ENCODE measurements at places on chromosomes 1 and 21. TPM values are rescaled to one million over a fixed set of nuclear protein-coding genes. Genes with fewer than 3 reads are reported as not detected.

Gene LAMB3
- 83.3 TPM for total RNA-seq

Gene CFHR4
- not detected for total RNA-seq

Gene KAZN
- total RNA-seq = 33.5 TPM

Gene CALML6
- 0.90 TPM for total RNA-seq

Gene KIF21B
- total RNA-seq = 5.7 TPM

Gene TLCD4
- total RNA-seq = 13.6 TPM

Gene KLHDC9
- 3.2 TPM for total RNA-seq

Gene CELA2B
- total RNA-seq = not detected

Gene RASSF5
- total RNA-seq = 37.6 TPM

Gene ETNK2
- total RNA-seq = 3.6 TPM

Gene HLX
- total RNA-seq = 14.9 TPM

Gene IL6R
- total RNA-seq = 60.2 TPM

Gene PTGFR
- 3.0 TPM for total RNA-seq

Gene SH2D1B
- 1.9 TPM for total RNA-seq

Gene BRDT
- not detected for total RNA-seq

Gene RABIF
- total RNA-seq = 10.0 TPM

Gene PFKFB2
- total RNA-seq = 49.9 TPM

Gene NBPF20
- 2.7 TPM for total RNA-seq

Gene LAD1
- total RNA-seq = 42.6 TPM

Gene FAM110D
- 6.9 TPM for total RNA-seq

Gene ATP13A2
- total RNA-seq = 42.1 TPM

Gene HES3
- total RNA-seq = not detected

Gene SERPINC1
- not detected for total RNA-seq

Gene VANGL2
- 6.3 TPM for total RNA-seq

Gene ICOSLG
- total RNA-seq = 11.3 TPM

Gene LRRN2
- 3.2 TPM for total RNA-seq

Gene RNU1-4
- total RNA-seq = 6,622 TPM

Gene CFHR3
- 0.23 TPM for total RNA-seq

Gene LRIG2
- 10.9 TPM for total RNA-seq

Gene CRNN
- total RNA-seq = not detected

Gene ZNF648
- not detected for total RNA-seq

Gene SMIM1
- 9.3 TPM for total RNA-seq

Gene C1orf210
- total RNA-seq = 18.9 TPM

Gene SPRR1A
- total RNA-seq = not detected

Gene OPRD1
- total RNA-seq = not detected

Gene GNG5
- total RNA-seq = 133 TPM

Gene CZIB
- total RNA-seq = 58.0 TPM

Gene RHBDL2
- total RNA-seq = 1.1 TPM

Gene ENSA
- 188 TPM for total RNA-seq

Gene BATF3
- total RNA-seq = 10.0 TPM

Gene HRNR
- total RNA-seq = not detected

Gene EVI5
- 43.7 TPM for total RNA-seq

Gene RYR2
- total RNA-seq = 7.8 TPM

Gene TBX15
- 0.64 TPM for total RNA-seq

Gene SLFNL1
- 2.8 TPM for total RNA-seq

Gene LGALS8
- total RNA-seq = 81.7 TPM

Gene MR1
- total RNA-seq = 45.0 TPM

Gene S100A1
- not detected for total RNA-seq

Gene KCNH1
- not detected for total RNA-seq

Gene CFHR2
- total RNA-seq = not detected

Measured in upper lobe of right lung (tissue), 1 donor.